GM23248 (cell line): ENCODE measurements at places on chromosomes 6 and 20. TPM values are rescaled to one million over a fixed set of nuclear protein-coding genes. Genes with fewer than 3 reads are reported as not detected.

- DNase-seq, result peak; percentile 5
These were observed 20.1 kb upstream of the UTRN start for GRCh38 chr6:144265061-144265357.

DNA sequence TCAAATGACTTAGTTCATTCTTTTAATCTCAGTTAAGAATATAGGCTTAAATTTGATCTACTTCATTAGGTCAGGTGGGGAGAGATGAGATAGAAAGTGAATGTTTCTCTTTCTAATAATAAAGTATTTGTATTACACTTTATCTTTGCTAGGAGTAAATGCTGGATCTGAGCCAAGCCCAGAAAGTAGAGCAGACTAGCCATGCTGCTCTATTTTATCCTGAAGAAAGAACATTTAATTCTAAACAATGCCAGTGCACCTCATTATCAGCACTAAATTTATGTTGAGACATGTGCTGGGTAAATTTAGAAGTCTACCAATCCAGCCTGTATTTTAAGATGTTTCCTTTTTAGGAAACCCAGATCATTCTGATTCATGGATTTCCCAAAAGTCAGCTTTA is 43.5 kb downstream of the AKIRIN2 start:
- no peak for DNase-seq

The BANF2 gene
- not detected in 2 replicates for polyA plus RNA-seq

The GJA10 gene
- not detected in 2 replicates for polyA plus RNA-seq

The BNIP5 gene
- not detected in 2 replicates for polyA plus RNA-seq
